Activated CD4-positive, alpha-beta T cell treated with anti-CD3 and anti-CD28 coated beads, Interleukin-2, amount 50 U/mL, for 24 hours (primary cell): ENCODE measurements at places on chromosomes 13 and 19.

GRCh38 chr13:23509781-23510543, 60.2 kb upstream of the TNFRSF19 start:
- no peak for DNase-seq

DNA sequence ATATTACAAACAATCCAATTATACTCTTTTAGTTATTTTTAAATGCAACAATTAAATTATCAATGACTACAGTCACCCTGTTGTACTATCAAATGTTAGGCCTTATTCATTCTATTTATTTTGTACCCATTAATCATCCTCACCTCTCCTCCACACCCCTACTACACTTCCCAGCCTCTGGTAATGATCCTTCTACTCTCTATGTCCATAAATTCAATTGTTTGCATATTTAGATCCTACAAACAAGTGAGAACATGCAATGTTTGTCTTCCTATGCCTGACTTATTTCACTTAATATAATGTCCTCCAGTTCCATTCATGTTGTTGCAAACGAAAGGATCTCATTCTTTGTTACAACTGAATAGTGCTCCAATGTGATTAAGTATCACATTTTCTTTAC, 1414.6 kb downstream of the SLITRK1 start:
- DNase-seq: no peak

GRCh38 chr13:56752636-56753035, 388.1 kb upstream of the PRR20A start:
- DNase-seq: no peak

GRCh38 chr19:40740747-40741146, 9.5 kb downstream of the ACTMAP start:
- no peak for DNase-seq

GRCh38 chr19:14772467-14772866, 5.9 kb downstream of the ADGRE2 start:
- no peak for DNase-seq

GRCh38 chr19:29260477-29261317, 47.7 kb upstream of the UQCRFS1 start:
- DNase-seq: no peak

DNA sequence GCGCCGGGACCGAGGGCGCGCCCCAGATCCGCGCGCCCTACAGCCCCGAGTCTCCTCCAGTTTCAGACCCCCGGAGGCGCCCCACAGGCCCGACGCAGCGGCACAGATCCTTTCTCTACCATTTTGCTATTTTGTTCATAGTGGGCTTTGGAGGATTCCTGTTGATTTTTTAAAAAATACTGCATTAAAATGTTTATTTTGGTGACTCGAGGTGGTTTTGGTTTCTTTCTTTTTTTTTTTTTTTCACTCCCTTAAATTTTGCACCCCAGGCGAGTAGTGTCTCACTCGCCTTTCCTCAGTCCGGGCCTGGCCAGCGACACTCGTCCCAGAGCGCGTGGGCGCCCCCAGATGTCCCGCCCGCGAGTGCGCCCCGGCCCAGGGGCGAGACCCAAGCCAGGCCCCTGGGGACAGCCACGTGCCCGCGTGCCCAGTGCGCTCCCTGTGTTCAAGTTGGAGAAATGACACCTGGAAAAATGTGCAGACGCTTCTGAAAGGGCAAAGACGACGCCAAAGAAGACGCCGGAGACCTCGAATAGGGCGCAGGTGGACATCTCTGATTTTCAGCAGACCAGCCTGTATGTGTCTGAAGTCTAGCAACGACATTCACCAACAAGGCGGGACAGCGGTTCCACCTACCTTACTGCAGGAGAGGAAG, 471 bp upstream of the INSR start:
- DNase-seq: no peak

- no peak for DNase-seq
Observed at GRCh38 chr13:53612200-53612599, 583.6 kb downstream of the OLFM4 start.
